ENCODE measurements at places on chromosomes 3 and 15. TPM values are rescaled to one million over a fixed set of nuclear protein-coding genes. Genes with fewer than 3 reads are reported as not detected.

DNA sequence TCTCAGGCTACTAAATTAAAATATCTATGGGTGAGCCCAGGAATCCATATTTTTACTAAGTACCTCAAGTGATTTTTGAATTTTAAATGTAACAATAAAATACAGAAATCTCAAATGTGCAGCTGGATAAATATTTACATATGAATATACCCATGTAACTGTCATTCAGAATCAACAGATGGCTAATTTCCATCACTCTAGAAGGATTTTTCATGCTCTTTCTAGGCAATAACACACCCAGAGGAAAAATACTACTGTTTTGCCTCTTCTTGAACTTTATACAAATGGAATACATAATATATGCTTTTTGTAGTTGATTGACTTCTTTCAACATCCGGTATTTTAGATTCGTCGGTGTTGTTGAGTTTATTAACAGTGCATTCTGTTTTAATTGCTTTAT, 601.3 kb upstream of the NECTIN3 start:
- H3K4me1 ChIP-seq, result no peaks in the 10 kb centered on the region
- no peak overlapping the region for H3K27ac ChIP-seq
- H3K4me3 ChIP-seq, result no peak overlapping the region
- no peaks in the 10 kb centered on the region for H3K36me3 ChIP-seq
- DNase-seq, result no peak

CLRN1 gene
- total RNA-seq, result not detected

DNA sequence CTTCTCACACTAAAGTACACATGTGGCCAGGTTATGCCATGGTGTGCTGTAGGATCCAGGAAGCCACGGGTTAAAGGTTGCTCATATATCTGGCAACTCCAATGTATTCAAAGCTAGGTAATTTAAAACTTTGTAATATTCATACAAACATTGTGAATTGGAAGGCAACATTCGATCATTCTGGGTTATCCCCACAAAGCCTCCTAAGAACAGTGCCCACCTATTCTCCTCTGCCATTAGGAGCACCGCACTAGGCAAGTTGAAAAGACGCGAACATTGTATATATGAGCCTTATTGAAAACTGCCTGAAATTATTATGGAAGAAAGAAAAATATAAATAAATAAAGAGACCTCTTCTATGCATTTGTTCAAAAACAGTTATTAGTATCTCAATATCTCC, 228.2 kb downstream of the IGSF11 start:
- peaks cover 3% of the 10 kb centered on the region for H3K27me3 ChIP-seq
- H3K4me1 ChIP-seq, result no peaks in the 10 kb centered on the region
- H3K4me3 ChIP-seq, result no peak overlapping the region
- DNase-seq, result no peak

DNA sequence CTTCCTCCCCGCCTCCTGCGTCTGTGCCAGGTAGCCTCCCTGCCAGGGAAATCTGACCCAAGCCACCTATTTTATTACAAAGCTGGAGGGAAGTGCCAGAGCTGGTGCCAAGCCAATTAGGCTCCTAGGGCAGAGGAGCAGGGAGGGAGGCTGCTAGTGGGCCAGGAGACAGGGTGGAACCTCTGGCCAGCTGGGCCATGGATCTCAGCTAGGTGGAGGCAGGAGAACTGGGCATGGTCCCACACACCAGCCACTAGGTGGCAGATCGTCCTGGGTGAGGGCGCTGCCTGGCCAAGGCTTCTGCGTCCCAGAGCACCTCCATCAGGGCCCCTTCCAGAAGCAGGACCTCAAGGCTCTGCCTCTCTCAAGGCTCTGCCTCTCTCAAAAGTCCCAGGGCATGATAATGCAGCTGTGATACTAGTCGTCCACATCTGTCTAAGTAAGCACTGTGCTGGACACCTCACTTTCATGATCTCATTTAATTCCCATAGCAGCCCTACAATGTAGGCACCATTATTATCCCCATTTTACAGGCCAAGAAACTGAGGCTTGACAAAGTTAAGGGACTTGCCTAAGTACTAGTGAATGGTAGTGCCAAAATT, 4.5 kb upstream of the RFT1 start:
- peak; percentile 74 for DNase-seq
- no peaks in the 10 kb centered on the region for H3K27me3 ChIP-seq
- H3K4me1 ChIP-seq, result peaks cover 17% of the 10 kb centered on the region
- no peak overlapping the region for H3K27ac ChIP-seq
- no peak overlapping the region for H3K4me3 ChIP-seq

GRCh38 chr3:100207886-100208285, 52.9 kb upstream of the TBC1D23 start:
- H3K27me3 ChIP-seq, result no peaks in the 10 kb centered on the region
- DNase-seq, result no peak
- H3K4me3 ChIP-seq, result no peak overlapping the region
- peaks cover 26% of the 10 kb centered on the region for H3K4me1 ChIP-seq

SST gene
- not detected for total RNA-seq

DNA sequence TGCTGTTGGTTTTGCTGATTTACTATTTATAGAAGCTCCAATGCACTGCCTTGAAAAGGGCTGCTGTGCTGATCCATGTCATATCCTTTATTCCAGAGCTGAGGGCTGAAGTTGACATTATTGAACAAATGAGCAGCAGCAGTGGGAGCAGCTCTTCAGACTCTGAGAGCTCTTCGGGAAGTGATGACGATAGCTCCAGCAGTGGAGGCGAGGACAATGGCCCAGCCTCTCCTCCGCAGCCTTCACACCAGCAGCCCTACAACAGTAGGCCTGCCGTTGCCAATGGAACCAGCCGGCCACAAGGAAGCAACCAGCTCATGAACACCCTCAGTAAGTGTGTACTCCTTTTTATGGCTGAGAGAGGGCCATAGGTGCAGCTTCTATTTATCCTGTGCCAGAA, 8.8 kb downstream of the EAF1 start:
- peak overlapping the region; percentile 69 for H3K27ac ChIP-seq
- H3K4me1 ChIP-seq, result peaks cover 33% of the 10 kb centered on the region
- DNase-seq, result no peak
- H3K36me3 ChIP-seq, result peaks cover 79% of the 10 kb centered on the region
- no peaks in the 10 kb centered on the region for H3K27me3 ChIP-seq
